ACHN (cell line): ENCODE measurements at places on chromosomes 7 and 10.
A peak's percentile ranks its signal among the peaks of the same experiment; 100 is the strongest.

DNA sequence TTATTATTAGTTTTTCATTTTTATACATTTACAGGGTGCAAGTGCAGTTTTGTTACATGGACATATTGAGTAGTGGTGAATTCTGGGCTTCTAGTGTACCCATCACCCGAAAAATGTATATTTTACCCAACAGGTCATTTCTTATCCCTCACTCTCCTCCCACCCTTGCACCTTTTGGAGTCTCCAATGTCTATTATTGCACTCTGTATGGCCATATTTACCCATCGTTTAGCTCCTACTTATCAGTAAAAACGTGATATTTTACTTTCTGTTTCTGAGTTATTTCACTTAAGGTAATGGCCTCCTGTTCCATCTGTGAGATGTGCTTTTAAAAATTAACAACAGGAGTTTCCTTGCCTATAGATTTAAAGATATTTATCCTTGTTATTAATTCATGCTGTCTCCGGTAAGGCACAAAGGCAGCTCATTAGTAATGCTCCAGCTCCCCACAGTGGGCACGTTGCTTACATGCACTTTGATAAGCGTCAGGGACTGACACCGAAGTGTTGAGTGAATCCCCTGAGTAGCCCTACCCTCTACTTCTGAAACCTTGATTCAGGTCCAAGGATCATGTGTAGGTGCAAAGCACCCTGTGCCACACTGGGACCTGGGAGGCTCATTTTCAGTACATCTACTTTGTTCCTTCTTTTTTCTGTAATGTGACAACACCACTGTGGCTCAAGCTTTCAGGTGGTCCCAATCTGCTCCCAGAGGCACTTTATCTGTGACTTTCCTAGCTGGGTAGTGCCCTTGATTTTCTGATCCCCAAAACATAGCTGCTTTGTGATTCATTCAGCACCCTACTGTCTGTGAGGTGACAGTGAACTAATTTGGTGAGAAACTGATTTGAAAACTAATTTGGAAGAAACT lies 27.3 kb downstream of the HYAL4 start:
- peak; percentile 57 for DNase-seq

DNA sequence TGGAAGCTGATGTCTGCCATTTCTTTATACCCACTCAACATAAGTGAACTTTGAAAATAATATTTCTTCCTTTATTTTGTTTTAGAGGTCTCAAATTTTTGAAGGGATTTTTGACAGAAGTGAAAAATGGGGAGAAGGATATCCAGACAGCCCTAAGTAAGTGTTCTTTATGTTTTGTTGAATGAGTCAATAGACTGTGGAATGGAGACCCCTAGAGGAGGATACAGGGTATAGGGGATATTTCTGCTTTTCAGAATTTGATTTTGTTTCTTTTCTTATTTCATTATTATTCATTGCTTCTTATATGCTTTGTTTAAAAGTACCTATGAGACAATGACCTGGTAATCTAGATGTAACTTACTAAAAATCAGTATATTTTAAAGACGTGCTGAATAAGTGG lies 34.4 kb downstream of the PLEKHA8 start:
- DNase-seq: peak; percentile 59

DNA sequence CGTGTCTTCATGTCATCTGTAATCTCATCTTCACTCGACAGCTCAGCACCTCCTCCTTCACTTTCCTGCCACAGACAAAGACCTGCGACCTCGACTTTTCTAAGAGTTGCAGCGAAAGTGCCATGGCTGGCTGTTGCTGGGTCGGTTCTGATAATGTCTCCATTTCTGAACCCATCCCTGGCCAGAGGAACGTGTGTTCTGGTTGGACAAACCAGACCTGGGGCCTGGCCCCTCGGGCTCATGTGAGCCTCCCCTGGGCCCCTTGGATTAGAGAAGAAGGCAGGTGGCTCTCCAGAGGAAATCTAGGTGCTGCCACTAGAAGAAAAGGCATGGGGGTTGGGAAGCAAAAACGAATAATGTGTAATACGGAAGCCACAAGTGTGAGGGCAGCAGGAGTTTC lies 273.7 kb downstream of the GLRX3 start:
- DNase-seq: no peak

GRCh38 chr10:77297393-77297739 lies 340.2 kb downstream of the KCNMA1 start:
- peak; percentile 64 for DNase-seq

- DNase-seq: no peak
These were observed 3.9 kb downstream of the FAM241B start for GRCh38 chr10:69633673-69634635.

DNA sequence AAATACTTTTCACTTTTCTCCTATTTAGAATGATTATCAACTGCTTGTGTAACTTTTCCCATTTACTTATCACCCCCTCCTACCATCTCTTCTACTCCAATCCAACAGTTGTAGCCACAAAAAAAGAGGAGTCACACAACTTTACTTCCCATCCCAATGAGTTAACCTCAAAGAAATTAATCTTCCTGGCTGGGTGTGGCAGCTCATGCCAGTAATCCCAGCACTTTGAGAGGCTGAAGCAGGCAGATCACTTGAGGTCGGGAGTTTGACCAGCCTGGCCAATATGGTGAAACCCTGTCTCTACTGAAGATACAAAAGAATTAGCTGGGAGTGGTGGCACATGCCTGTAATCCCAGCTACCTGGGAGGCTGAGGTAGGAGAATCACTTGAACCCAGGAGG lies 19.9 kb downstream of the SYPL1 start:
- no peak for DNase-seq

DNA sequence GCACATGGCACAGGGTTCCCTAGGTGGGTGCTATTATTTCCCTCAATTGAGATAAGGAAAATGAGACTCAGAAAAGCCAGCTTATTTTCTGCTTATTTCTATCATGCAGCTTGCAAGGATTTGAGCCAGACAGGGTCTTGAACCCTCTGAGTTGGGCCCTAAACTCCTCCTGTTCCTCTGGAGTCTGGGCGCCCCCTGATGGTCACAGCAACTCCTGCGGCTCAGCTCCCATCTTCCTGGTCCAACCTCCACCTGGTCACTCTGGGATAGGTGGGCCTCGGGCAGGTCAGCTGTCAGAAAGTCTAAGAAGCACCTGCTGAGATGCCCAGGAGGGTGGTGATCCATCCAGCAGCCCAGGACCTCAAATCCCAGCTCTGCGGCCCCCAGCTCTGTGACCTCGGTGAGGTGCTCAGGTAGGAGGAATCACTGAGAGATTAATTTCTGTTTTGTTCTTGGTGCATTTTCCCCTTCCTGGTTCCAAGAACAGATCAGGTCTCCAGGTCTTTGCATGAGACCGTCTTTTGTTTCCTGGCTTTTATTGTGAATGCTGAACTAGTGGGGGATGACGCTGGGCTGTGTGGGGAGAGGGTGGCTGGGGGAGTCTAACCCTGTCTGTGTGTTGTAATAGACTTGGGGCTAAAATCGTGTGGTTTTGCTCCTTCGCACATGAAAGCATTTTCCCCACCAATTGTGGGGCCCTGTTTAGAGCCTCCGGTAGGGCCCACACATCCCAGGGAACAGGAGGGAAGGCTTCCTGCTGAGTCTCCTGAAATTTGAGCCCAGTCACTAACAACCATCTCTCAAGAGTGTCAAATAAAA lies 32.8 kb downstream of the TMEM130 start:
- DNase-seq: peak; percentile 60

DNA sequence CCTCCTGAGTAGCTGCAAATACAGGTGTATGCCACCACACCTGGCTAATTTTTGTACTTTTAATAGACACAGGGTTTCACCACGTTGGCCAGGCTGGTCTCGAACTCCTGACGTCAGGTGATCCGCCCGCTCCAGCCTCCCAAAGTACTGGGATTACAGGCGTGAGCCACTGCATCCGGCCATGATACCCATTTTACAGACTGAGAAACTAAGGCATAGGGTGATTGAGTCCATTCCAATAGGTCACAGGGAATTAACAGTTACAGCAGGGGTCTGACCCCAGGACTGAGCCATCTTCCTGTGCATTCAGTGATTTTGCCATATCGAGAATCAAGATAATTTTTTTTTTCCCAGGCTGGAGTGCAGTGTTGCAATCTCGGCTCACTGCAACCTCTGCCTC lies 12.3 kb upstream of the CTBP2 start:
- DNase-seq: no peak

DNA sequence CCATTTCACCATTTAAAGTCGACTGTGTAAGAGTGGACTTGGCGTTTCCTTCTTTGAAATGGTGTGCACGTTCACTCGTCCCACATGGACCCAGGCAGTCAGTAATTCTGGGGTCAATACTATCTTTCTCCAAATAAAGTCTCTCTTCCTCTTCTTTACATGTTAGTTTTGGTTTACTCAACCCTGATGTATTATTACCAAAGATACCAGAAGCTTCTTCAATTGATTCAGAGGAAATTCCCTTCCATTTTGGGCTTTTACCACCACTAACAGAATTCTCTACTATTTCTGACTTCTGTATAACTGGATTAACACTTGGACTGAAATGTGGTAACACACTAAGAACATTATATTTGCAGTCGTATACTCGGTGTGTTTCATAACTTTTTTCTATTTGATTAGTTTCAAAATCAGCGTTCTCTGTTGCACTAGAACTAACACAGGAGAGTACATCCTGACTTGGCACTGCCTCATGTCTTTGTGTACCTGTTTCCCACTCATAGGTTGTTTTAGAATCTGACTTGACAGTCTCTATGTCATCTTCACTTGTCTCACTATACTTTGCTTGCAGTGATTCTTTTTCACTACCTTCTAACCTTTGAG lies 60.8 kb downstream of the LARP4B start:
- DNase-seq: no peak

GRCh38 chr10:52818019-52818418 lies 45.4 kb upstream of the MBL2 start:
- peak; percentile 54 for DNase-seq

DNA sequence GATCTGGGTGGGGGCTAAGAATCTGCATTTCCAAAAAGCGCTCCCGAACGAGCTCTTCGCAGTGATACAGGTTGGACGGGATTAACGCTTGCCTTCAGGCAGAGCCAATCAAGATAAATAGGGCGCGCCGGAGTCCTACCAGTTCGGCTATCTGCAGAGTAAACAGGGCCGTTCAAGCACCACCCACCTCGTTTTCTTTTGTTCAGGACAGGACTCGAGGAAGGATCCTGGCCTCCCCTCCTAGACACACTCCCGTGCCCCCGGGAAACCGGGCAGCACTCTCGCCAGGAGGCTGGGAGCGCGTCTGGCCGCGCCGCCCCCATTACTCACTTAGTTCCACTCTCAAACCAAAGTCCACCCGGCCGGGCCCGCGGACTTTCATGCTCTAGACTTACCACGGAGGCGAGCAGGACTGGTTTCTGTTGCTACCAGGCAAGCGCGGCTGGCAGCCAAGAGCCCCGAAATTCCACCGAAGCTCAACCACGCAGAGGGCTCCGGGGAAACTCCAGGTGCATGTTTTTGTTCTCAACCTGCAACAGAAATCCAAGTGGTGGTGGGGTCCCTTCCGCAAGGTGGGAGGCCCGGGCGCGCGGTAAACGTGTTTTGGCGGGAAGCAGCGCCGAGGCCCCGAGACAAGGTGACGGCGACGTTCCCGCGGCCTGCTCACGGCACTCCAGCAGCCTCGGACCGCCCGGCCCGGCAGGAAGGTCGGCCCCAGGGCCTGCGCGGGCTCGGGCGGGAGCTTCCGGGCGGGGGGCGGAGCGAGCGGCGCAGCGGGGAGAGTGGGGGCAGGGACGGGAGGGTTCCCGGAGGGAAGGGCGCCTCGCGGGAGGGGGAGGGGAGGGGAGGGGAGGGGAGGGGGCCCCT lies 12.7 kb downstream of the HNRNPF start:
- peak; percentile 78 for DNase-seq

DNA sequence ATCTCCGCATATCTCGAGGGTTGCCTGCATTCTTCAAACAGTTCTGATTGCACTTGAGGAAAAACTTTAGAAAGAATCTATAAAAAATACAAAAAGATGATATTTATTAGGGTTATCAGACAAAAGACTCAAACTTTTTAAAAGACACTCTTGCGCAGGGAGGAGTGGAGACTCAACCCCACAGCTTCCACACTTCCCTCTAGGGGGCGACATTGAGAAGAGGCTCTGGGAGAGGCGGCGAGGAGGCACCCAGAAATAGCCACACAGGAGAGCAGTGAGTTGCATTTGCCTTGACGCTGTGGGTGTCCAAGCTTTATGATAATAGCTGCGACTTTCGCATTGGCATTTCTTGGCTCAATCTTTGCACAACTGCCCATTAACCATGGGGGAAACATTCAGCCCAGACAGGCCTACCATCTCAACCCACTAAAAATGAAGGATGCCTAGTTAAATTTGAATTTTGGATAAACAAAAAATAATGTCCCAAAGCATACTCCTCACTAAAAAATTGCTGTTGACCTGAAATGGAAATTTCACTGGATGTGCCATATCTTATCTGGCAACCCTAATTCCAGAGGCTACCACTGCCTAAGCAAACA lies 86.2 kb downstream of the EBF3 start:
- DNase-seq: peak; percentile 54

GRCh38 chr7:6482743-6483119 lies 35.0 kb upstream of the DAGLB start:
- no peak for DNase-seq

GRCh38 chr7:73387221-73387828 lies 46.3 kb upstream of the FZD9 start:
- DNase-seq: no peak

DNA sequence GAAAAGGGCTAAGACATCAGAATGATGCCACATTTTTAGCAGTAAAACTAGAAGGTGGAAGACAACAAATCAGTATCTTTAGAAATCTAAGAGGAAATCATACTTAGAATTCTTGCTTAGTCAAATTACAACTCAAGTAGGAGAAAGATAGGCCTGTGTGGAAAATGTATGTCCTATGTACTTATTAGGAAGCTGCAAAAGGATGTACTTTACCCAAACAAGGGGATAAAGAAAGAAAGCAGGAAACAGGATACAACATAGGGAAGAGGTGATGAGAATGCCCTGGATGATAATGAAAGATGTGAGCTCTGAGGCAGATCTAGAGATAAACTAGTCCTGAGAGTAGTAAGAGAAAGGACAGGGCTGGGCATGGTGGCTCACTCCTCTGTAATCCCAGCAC lies 54.9 kb downstream of the RNLS start:
- DNase-seq: no peak

DNA sequence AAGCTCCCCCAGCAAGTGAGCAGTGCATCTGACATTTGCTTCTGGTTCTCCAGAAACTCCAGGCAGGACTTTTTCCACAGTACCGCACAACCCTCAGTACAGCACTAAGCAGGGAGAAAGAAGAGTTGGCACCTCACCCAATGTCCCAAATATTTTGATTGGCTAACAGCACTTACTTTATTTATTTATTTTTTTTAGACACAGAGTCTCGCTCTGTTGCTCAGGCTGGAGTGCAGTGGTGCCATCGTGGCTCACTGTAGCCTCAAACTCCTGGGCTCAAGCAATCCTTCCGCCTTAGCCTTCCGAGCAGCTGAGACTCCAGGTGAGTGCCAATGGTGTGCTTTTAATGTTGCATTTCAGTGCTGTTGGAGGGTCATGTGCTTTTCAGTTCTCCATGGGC lies 200.3 kb upstream of the ZMIZ1 start:
- DNase-seq: no peak

DNA sequence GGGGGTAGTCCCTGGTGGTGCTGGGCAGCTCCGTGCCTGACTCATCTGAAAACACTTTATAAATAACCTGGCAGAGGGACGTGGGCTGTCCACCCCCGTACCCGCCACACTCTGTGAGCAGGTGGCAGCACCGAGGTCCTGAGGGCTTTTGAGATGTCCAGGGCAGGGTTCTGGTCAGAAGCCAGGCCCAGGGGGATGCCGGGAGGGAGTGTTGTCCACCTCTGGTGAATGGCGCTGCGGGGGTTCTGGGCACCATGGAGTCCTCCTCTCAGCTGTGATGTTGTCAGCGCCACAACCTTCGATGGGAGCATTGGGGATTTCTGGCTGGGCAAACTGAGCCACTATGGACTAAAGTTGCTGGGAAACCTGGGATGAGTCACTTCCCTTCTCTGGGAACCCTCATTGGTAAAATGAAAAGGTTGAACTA lies 27.4 kb upstream of the GOLGA7B start:
- DNase-seq: peak; percentile 44
